SW 1271 (cell line): ENCODE measurements at places on chromosomes 6 and 20.
A peak's percentile ranks its signal among the peaks of the same experiment; 100 is the strongest.

- no peak for DNase-seq
Observed at GRCh38 chr6:155974811-155975323, 519.2 kb upstream of the NOX3 start.

GRCh38 chr6:154112181-154112809 is 73.3 kb downstream of the OPRM1 start:
- DNase-seq = no peak

DNA sequence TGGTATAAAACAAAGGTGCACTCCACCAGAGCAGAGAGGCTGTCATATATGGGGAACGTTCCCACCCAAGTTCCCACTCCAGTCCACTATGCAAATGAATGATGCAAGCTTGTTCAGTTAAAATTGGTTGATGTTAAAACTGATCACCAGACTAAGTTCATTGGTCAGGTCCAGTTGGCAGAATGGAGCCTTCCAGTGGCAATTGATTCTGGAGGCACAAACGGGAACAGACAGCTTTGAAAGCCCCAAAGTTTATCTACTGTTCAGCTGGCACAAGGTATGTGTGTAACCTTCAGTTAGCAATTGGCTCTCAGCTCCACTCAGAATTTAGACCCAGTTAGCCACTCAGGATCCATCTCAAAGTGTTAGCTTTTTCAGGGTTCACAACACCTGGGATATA is 119.4 kb upstream of the CEP85L start:
- no peak for DNase-seq

GRCh38 chr6:6293317-6293716 is 27.1 kb downstream of the F13A1 start:
- no peak for DNase-seq

GRCh38 chr6:146881228-146882181 is 282.7 kb downstream of the ADGB start:
- no peak for DNase-seq

- DNase-seq = no peak
Observed at GRCh38 chr6:56593801-56594318, 48.8 kb downstream of the DST start.

DNA sequence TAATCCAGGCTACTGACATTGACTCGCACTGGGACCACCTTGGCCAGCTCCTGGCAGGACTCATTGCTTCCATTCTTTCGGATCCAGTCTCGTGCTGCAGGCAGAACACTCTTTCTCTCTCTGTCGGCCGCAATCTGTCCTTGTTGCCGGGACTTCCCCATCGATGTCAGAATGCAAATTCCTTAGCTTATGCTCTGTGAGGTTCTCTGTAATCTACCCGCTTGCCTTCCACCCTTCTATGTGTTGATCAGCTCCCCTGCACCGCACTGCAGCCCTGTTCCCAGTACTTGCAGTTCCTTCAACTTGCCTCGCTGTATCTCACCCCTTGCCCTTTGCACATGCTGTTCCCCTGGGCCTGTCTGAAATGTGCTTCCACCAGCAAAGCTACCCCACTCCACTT is 182.0 kb downstream of the PHACTR1 start:
- no peak for DNase-seq

DNA sequence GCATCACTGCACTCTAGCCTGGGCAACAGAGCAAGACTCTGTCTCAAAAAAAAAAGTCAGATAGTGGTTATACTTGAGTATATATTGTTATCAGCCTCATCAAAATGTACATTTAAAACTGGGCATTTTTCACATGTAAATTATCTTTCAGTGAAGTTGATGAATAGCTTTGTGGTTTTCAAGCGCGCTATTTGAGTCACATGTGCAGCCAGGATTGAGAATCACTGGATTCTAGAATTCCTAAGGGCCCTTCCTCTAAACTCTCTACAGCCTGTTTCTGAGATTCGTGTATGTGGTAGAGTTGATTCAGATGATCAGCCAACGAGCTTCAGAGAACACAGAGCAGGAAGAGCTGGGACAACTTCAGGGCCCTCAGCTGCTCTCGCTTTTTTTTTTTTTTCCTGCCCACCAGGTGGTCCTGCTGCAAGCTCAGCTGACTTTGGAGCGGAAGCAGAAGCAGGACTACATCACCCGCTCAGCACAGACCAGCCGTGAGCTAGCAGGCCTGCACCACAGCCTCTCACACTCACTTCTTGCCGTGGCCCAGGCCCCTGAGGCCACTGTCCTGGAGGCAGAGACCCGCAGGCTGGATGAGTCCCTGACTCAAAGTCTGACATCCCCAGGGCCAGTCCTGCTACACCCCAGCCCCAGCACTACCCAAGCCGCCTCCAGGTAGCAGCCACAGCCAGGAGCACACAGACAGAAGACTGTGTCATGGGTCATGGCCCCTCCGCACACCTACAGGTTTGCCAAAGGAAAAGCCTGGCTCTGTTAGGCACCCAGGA is 18.3 kb downstream of the C20orf173 start:
- DNase-seq = no peak

- DNase-seq = no peak
Observed at GRCh38 chr6:55694759-55695158, 115.8 kb upstream of the HMGCLL1 start.

GRCh38 chr6:159842035-159842434 is 42.0 kb downstream of the PNLDC1 start:
- peak; percentile 31 for DNase-seq
